SK-N-DZ (cell line): ENCODE measurements at places on chromosomes 7 and 10.

- DNase-seq = no peak
Measured at GRCh38 chr7:130292682-130293257, at the start of gene CPA4. TSS of gene CPA4 (plus strand) at chr7:130293161. CDS start at chr7:130293181, 20 bp downstream.

- no peak for DNase-seq
Measured at GRCh38 chr10:112071596-112072133, 111.9 kb downstream of the GPAM start.

- no peak for DNase-seq
Measured at GRCh38 chr10:98303569-98303968, 35.6 kb upstream of the LOXL4 start.

- no peak for DNase-seq
Measured at GRCh38 chr10:65194555-65194954, 1673.4 kb downstream of the REEP3 start.

GRCh38 chr7:159158888-159159405, 14.3 kb upstream of the VIPR2 start:
- DNase-seq = no peak

GRCh38 chr10:110354322-110354766, 49.6 kb upstream of the SMNDC1 start:
- DNase-seq = peak; percentile 28

GRCh38 chr10:125850766-125851731, 27.7 kb downstream of the BCCIP start:
- no peak for DNase-seq

DNA sequence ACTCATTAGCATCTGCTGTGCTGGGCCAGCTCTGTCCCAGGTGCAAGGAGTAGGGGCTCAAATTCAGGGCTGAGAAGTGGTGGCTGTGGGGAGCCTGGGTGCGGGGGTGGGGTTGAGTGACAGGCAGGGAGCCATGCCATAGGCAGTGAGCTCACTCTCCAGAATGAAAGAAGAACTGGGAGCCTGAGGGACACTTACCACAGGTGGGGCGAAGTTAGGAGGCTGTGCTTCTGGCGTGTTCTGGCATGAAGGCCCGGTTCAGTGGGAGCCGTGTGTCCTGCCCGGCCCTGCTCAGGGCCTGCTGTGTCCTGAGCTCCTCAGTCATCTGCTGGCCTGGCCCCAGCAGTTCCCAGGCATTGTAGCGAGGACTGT, 62.5 kb downstream of the MKI67 start:
- no peak for DNase-seq

GRCh38 chr10:84159076-84159685, 14.4 kb upstream of the GPR15LG start:
- no peak for DNase-seq

GRCh38 chr7:4934419-4935025, 24.5 kb downstream of the MMD2 start:
- no peak for DNase-seq

DNA sequence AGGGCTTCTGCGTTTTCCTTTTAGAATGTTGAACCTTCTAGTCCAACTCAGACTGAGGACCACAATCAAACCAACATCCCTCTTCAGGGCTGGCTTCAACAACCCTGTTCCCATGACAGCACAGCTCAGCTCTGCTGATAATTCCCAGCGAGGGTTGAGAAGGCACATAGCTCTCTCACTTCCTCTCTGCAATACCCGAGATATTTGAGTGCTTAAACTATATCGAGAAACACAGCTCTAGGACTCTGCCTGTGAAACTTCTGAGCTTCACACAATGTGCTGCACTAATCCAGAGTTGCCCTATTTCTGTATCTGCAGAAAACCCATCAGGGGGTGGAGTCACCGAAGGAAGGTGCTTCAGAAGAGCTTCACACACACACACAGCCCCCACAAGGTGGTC, 1.6 kb upstream of the ADARB2 start:
- DNase-seq = no peak

GRCh38 chr10:1661859-1662437, 75.4 kb downstream of the ADARB2 start:
- no peak for DNase-seq

GRCh38 chr10:31404640-31405039, 85.6 kb downstream of the ZEB1 start:
- no peak for DNase-seq

DNA sequence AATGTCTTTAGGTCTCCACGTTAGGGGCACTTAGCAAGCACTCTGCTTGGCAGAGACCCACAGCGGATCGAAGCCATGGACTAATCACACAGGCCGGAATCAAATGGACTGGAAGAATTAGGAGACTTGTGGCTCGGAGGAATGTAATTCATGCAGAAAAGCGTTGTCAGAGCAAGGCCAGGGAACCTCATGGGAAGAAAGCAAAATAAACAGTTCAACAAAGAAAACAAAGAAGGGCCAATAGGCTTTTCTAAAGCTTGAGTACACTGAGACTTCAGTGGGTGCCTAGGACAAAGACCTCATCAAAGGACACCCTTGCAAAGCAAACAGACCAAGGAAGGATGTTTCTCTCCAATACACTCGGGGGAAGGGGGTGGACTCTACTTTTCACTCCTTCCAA, 171.1 kb downstream of the GLI3 start:
- no peak for DNase-seq

DNA sequence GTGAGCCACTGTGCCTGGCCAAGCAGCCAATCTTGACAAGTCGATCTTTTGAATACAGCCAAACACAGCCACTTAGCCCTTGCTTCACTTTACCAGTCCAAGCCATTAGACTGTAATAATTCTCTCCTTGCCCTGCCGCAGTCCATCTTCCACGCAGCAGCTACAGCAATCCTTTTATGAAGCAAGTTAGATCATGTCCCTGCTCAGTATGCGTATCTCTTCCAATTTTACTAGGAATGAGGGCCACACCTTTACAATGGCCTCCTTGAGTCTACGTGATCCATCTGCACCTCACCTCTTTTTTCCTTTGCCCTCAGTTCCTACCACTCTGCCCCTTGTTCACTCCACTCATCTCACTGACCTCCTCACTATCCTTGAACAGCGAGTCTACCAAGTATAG, 22.2 kb downstream of the GSAP start:
- DNase-seq = no peak

DNA sequence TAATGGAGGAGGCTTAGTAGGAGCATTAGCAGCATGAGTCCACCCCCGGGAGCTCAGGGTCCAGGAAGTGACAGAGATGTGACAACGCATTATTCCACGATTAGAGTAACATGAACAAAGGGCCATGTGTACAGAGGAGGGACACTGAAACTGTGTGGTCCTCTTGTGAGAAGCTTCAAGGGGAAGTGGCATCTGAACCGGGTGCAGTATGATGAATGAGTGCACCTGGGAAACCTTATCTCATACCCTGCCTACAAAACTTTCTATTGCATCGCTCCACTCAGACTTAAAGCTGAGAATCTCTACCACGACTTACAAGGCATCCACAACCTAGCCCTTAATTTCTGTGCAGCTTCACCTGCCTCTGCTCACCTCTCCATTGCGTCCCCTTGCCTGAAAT, 115.3 kb upstream of the AMPH start:
- no peak for DNase-seq

DNA sequence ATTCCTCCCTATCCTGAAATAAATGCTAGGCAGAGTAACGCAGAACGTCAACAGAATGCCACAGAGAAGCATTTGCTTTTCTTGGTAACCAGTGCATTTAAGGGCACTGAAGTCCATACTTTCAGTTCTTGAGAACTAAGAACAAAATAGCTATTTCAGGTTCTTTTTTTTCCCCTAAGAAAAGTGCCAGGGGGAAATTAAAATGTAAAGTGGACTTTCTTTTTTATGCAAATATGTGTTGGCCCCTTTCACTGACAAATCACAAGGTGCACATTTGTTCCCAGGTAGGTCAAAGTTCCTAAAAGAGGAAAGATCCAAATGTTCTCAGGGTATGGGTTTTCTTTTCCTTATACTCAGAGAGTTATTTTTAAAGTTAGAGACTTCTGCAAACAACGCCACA, 151.5 kb downstream of the HPSE2 start:
- DNase-seq = no peak

DNA sequence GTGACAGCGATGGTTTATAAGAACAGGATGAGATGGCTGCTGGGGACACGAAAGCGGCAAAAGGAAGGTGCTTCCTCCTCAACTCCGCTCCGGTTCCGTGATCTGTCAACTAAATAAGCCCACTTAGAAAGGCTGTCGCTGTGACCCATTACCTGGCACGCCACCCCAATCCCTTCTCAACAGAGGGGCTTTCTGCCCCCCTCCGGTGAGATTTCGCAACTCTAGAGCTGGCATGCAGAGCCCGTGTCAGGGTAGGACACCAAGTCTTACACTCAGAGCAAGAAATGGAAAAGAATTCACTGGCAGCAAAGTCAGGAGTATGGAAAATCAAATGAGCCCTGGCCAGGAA, 66.4 kb downstream of the FGFR2 start:
- DNase-seq = no peak

GRCh38 chr7:70890147-70890969, 241.6 kb upstream of the GALNT17 start:
- DNase-seq = no peak

DNA sequence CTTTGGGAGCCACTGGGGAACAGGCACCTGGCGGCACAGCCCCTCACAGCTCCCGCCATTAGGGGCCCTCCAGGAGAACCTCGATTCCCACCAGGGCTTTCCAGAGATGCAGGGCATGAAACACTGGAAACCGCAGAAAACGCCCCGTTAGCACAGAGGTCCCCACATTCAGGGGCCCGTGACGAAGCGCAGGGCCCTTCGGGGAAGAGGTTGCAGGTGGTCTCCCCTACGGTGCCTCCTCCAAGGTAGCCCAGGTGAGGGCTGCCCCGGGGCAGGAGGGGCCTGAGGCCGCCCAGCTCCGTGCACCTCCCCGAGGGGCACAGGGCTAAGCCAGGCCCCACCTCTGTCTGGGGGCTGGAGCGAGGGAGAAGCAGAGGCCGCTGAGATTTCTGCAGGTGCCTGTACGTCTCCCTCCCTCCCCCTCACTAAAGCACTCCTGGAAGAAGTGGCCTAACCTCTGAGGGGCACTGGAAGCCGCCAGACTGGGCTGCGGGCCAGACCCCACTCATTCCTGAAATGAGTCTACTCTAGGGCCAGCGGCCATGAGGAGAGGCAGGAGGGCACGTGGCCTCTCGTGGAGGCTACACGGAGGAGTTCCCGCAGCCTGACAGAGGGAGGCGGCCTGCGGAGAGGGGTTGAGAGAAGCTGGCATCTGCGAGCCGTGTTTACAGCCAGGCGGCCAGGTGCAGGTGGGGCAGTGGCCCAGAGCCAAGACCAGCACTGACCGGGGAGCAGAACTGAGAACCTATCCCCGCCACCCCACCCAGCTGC, 6.9 kb downstream of the PDGFA start:
- no peak for DNase-seq

DNA sequence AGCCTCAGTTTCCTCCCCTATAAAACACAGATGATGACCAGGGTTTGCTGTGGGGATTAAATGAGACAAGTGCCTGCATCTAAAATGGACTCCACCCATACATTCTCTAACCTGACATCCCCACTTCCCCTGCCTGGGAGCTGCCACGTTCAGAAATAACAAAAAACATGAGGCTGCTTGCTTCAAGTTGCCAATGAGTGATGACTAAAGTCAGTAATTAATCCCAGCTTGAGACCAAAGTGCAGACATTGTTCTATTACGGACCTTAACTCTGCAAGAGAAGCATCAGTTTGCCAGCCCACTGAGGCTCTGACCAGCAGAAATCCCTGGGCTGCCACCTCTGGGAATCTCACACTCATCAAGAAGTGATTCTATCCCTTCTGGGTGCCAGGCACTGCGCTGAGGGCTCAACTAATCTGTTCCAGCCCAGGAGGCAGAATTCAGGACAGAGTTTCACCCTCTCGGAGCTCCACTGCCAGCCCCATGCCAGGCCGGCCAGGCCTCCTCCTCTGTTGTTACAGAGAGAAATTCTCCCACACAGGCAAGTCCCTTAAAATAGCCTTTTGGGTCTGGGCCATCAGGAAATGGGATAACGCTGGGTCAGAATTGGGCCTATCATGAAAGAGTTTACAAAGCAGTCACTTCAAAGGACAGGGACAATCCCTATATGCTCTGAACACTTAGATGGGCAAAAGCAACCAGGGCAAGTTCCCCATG, 11.4 kb downstream of the SH3PXD2A start:
- no peak for DNase-seq

DNA sequence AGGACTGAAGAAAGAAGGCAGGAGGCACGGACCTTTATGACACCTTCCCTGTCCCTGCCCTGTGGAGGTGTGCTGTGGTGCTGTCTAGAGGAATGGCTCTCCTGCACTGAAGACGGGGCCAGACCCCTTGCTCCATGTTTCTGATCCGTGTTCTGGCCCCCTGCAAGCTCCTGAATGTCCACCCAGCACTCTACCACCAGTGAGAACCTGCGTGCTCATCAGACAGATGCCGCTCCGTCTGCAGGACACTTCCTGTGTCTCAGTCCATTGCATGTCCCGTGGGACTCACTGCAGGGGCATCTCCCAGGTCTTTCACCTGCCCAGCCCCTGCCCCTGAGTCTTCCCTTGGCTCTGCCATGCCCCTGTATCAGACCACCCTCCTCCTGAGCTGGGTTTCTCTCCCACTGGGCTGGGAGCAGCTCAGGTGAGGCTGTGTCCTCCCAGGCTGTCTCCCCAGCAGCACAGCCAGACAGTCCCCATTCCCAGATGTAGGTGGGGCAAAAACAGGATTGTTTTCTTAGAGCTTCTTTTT, 278.3 kb upstream of the ZNF32 start:
- no peak for DNase-seq

DNA sequence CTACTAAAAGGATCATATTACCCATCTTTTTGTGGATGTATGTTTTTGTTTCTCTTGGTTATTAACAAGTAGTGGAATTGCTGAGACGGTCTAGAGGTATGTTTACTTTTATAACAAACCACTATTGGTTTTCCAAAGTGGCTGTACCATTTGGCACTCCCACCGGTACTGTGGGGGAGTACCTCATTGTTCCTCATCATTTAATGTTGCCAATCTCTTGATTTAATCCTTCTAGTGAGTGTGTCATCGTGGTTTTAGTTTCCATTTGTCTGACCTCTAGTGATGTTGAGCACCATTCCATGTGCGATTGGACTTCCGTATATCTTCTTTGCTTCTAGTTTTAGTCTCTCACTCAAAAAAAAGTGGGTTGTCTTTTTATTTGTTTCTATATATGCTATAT, 50.4 kb downstream of the RBM33 start:
- no peak for DNase-seq

DNA sequence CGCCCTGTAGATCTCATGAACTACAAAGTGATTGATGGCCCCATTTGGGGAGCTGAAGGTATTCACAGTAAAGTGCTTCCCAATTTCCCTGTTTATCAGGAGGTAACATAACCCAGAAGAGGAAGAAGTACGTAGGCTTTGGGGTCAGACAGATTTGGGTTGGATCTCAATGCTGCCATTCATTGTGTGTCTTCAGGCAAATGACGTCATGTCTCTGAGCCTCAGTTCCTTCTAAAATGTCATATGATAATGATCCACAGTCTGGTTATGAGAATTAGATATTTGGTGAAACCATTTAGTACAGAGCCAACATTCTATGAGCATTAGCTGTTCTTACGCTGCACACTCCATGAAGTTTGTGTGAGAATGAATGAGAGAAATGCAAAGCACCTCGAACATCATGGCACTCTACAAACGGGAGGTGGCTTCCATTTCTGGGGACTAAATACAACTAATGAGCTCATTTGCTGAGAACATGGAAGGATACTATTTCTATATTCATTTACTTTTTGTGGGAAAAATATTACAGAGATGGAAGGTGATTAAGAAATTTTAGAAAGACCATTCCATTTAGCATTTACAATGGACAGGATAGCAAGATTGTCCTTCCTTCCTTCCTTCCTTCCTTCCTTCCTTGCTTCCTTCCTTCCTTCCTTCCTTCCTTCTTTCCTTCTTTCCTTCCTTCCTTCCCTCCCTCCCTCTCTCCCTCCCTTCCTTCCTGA, 13.8 kb upstream of the JCAD start:
- no peak for DNase-seq
